ENCODE measurements at places on chromosomes 7 and 10. TPM values are rescaled to one million over a fixed set of nuclear protein-coding genes. Genes with fewer than 3 reads are reported as not detected.

METTL2B gene
- total RNA-seq, result 31.3 TPM

MBLAC1 gene
- 4.5 TPM for total RNA-seq

C7orf33 gene
- total RNA-seq, result not detected

HMX2 gene
- not detected for total RNA-seq

ZNF775 gene
- 10.9 TPM for total RNA-seq

ABCB1 gene
- total RNA-seq, result 5.9 TPM

ANXA8L1 gene
- not detected for total RNA-seq

FFAR4 gene
- 0.08 TPM for total RNA-seq

UCMA gene
- not detected for total RNA-seq

SKIDA1 gene
- total RNA-seq, result 3.4 TPM

GDF2 gene
- total RNA-seq, result not detected

AKR1E2 gene
- total RNA-seq, result 8.1 TPM

NPSR1 gene
- not detected for total RNA-seq

PARD3 gene
- 73.2 TPM for total RNA-seq

NKX6-2 gene
- total RNA-seq, result not detected

NPC1L1 gene
- total RNA-seq, result 0.28 TPM

PTN gene
- total RNA-seq, result 2.1 TPM

GHRHR gene
- total RNA-seq, result not detected

TMEM270 gene
- total RNA-seq, result not detected

LRGUK gene
- total RNA-seq, result 1.5 TPM

ATOH7 gene
- 0.60 TPM for total RNA-seq
